Suprapubic skin (tissue), 4 donors: ENCODE measurements at places on chromosomes 11 and 22. TPM values are rescaled to one million over a fixed set of nuclear protein-coding genes. Genes with fewer than 3 reads are reported as not detected.

Gene PHLDA2
- total RNA-seq: 16.5 TPM

Gene TRIM34
- 6.2 TPM for total RNA-seq

DNA sequence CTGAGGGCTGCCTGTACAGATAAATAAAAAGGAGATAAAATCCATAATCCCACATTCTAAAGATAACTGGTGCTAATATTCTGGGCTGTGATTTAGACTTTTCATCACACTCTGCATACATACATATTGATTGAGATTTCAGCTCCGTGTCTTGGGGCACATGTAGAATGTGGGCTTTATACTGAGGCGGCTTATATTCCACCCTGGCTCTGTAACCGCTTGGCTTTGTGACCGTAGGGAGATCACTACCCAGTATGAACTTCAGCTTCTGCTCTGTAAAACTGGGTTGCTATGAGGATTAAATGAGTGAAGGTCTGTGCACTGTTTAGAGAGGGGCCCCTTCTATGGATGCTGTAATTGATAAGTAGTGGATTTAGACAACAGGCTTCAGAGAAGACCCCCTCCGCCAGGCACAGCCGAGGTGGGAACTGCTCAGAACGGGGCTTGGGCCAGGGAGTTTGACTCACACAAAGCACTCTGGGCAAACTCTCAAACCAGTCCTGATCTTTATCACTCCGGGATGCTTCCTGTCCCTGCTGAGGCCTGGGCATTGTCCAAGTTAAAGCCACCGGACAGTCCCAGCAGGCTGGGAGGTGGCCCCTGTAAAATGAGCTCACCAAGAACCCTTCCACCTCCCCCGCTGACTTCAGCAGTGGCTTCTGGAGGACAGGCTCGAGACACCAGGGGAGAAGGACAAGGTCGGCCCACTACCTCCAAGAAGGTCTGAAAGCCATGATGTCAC is 17.2 kb downstream of the KIAA1671 start:
- no peak for DNase-seq

- no peak for DNase-seq
Observed at GRCh38 chr11:65439331-65440181, 17.0 kb downstream of the NEAT1 start.

DNA sequence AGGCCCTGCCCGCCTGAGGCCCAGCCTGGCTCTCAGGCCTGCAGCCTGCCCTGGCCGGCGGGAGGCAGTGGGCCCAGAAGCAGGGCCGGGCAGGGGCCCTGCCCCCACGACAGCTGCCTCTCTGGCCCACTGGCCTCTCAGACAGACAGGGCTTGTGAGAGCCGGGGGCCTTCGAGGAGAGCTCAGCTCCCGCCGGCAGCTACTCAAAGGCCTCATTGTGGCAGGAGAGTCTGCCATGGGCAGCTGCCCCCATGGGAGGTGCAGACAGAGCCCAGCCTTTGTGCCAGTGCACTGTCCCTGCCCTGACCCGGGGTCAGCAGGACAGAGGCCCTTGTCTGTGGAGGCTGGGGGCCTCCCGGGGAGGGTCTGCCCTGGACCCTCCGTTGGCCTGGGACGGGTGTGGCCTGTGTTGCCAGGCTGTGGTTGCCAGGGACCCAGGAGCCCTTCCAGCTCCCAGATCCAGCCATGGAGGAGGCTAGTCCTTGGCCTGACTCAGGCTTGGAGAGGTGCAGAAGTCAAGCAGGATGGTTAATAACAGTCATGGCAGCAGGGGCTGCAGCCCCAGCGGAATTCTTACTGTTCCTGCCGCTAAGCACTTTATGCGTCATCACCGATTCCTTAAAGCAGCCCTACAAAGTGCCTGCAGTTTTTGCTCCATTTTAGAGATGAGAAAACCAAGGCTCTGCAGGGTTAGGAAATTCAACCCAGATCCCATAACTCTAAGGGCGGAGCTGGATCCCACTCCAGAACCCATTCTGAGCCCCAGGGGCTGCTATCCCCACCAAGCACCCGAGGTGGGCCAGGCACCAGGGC is 12.5 kb downstream of the FLRT1 start:
- DNase-seq: no peak
